SJSA1 (cell line): ENCODE measurements at places on chromosomes 3 and 15.
A peak's percentile ranks its signal among the peaks of the same experiment; 100 is the strongest.

GRCh38 chr15:31469786-31470525, 143.3 kb downstream of the KLF13 start:
- no peak for DNase-seq

DNA sequence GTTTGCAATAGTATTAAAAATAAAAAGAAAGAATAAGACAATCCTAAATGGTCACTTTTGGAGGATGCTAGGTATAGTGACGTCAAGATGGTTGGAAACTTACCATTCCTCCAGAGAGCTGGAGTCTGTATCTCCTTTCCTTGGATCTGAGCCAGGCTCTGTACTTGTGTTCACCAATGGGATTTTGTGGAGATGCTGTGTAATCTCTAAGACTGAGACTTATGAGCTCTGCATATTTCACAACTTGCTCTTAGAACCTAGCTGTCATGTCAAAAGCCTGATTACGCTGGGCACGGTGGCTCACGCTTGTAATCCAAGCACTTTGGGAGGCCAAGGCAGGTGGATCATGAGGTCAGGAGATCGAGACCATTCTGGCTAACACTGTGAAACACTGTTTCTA, 126.8 kb upstream of the CLSTN2 start:
- DNase-seq: no peak

- DNase-seq: no peak
Observed at GRCh38 chr15:82805994-82806406, at the start of gene FSD2. Gene FSD2, minus strand, starts transcription at chr15:82806069. Its CDS starts 18,679 bp downstream, at chr15:82787390.

DNA sequence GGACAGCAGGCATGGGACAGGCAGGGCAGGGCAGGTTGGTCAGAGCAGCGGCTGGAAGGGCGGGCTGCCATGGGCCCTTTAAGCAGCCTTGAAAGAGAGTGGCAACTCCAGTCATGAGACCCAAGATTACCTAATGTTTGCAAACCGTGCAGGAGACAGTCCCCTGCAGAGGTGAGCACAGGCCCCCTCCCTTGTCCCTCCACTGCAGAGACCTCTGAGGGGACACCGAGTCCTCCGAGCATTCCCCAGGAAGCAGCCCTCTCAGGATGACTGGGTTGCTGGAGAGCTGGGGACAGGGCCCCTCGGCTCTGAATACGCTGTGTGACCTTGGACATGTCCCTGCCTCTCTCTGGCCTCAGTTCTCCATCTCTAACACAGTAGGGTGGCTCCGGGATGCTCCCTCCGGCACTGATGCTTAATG, 81.4 kb downstream of the IQSEC1 start:
- DNase-seq: no peak

GRCh38 chr3:54968546-54969172, 40.8 kb upstream of the LRTM1 start:
- no peak for DNase-seq

DNA sequence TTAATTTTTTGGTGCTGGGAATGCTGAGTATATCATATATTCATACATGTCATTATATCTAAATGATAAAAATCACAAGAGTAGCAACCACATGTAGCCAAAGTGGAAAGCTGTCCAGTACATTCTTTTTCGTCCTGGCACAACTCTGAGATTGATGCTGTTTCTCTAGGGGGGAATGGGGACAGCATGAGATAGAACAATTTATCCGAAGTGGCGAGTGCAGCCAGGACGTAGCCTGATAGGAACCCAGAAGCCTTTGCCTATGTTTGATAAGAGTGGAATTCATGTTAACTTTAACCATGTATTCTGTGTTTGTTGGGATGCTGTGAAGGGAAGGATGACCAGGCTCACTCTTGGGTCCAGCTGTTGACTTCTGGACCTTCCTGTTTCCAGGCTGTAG, 20.9 kb downstream of the PTPRG start:
- no peak for DNase-seq

DNA sequence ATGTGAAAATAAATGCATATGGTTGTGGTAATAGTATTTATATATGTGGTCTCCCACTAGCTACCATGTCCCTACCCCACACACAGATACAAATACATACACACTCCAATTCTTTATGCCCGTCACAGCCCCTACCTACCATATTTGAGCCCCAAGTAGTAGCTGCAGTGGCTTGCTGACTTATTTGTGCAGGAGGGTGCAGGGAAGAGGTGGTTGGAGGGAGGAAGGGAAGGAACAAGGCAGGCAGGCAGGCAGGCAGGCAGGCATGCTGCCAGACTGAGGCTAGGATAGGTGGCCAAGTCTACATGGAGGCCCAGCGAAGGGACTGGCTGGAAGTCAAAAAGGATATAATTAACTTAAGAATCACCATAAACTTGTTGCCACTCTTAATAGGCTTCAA, 82.9 kb downstream of the SCN11A start:
- no peak for DNase-seq

- DNase-seq: no peak
Observed at GRCh38 chr3:19488939-19489338, 340.6 kb downstream of the KCNH8 start.

- no peak for DNase-seq
Observed at GRCh38 chr15:78085928-78086327, 6.4 kb upstream of the SH2D7 start.

DNA sequence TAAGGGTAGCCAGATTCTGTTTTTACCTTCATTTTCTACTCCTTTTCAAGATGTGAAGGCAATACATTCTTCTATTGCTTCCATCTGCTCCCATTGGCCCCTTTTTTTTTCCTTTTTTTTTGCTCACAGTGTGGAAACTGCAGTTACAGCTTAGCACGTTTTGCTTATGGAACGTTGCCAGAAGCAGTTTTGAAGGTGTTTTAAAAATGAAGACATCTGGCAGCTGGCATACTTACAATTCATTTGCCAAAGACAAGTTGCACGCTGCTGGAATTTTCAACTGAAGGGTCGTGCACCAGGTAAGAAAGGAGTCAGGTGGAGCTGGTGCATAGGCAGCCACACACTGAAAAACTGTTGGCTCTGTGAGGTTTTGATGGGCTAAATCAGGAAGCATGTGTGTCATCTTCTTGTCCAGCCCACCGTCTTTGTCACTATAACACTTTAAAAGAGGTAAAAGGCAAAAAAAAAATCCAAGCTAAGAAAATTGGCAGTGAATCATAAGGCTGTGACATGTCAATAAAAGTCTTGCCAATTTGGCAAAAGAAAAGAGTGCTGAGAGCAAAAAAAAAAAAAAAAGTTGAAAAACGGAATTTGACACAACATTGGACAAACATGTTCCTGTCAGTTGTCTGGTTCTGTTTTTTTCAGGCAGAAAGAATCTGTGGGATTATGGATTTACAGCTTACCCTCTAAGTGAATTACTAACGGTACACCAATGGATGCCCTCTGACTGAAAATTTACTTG, 225.4 kb upstream of the SOX2 start:
- no peak for DNase-seq

DNA sequence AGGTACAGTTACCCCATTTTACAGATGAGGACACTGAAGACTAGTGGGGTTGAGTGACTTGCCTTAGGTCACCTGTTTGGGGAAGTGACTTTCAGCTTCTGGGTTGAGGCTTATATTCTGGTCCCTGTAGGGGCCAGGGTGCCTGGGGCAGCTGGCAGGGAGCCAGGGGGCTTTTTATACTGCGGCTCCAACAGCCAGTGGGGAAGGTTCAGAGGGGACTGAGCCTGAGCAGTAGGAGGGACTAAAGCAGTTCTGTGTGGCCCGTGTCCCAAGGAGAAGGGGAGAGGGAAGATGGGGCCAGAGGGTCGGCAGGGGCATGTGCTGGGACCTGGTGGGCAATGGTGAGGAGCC, 37.7 kb downstream of the SLC6A6 start:
- no peak for DNase-seq

GRCh38 chr3:52983336-52983807, 62.5 kb downstream of the SFMBT1 start:
- no peak for DNase-seq

DNA sequence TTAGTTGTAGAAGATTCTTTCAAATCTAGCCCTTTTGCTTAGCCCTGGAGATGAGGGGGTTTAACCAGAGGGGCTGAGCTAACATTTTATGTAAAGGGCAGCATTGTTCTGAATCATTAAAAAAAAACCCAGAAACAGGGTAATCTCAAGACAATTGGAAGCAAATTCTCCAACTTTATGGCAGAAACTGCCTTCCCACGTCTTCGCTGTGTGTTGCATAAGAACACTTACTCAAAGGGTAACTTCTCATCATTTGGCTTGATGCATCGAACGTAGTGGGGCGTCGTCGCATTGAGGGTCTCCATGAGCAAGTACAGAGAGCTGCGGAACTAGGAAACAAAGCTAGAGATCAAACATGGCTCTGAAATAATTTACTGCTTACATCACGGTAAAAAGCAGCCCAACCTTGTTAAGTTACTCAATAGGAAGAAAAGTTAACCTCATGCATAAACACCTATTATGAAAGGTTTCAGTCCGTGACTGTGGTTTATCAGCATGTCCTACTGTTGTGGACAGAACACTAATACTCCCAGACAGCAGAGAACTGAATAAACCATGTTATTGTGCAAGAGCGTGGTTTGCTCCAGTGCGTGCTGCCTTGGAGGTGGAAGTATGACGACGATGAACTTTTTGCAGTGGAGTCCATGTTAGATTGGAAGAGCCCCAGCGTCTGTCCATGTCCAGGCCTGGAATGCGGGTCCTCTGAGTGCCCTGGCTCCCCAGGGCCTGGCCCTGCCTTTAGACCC, 48.7 kb downstream of the MYO5C start:
- DNase-seq: no peak

GRCh38 chr3:11323813-11324212, 51.6 kb downstream of the ATG7 start:
- DNase-seq: no peak

GRCh38 chr15:33314069-33314468, 3.3 kb downstream of the RYR3 start:
- no peak for DNase-seq

GRCh38 chr3:188360364-188360881, 206.5 kb downstream of the LPP start:
- DNase-seq: no peak

- no peak for DNase-seq
Observed at GRCh38 chr3:7978087-7978422, 523.6 kb upstream of the LMCD1 start.

- DNase-seq: no peak
Observed at GRCh38 chr3:97684490-97684889, 80.1 kb upstream of the ARL6 start.

DNA sequence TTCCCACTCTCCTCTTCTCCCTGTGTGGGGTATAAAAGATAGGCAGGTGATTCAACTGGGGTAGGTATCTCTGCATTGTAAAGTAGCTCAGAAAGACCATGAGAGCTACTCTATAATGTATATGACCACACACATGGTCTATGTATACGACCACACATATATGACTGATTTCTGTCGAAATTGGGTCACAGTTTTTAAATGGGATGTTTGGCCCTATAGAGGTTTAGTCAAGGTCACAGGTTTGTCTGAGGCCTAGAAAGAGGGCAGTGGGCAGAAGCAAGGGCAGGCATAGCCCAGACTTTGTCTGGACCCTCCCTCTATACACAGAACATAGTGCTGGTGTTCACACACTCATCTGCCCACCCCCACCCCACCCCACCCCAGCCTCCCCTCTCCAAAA, 4.4 kb downstream of the LAMP3 start:
- DNase-seq: no peak

DNA sequence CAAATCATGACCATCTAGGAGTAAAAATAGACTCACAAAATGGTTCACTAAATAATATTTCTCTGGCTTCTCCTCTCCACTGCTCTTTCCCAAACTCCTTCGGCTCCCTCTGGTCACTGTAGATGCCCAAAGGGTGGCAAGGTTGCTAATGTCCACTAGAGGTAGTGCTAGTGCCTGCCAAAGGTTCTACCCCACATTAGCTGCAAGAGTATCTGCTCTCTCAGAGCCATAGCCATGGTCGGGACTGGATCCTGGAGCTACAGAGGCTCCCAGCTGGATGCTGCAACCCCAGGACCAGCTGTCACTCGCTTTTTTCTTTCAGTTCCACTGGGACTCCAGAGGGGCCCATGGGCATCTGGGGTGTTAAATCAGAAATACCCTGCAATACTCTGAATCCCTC, 8.5 kb downstream of the HTR3D start:
- DNase-seq: peak; percentile 63

- peak; percentile 0 for DNase-seq
Observed at GRCh38 chr3:73719861-73720260, 95.1 kb upstream of the PDZRN3 start.

- no peak for DNase-seq
Observed at GRCh38 chr3:146449613-146450012, 19.7 kb downstream of the PLSCR2 start.

DNA sequence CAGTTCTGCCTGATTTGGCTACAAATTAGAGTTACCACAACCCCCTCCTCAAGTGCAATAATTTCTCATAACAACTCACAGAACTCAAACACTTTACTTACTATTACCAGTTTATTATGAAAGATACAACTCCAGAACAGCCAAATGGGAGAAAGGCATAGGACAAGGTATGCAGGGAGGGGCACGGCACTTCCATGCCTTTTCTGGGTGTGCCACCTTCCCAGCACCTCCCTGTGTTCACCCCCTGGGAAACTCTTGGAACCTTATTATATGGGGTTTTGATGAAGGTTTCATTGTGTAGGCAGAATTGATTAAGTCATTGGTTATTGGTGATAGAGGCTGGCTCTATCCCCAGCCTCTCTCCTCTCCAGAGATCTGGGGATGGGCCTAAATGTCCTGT, 66.6 kb upstream of the RAP2B start:
- DNase-seq: no peak

GRCh38 chr15:78004919-78005634, 72.4 kb downstream of the TBC1D2B start:
- DNase-seq: peak; percentile 14

DNA sequence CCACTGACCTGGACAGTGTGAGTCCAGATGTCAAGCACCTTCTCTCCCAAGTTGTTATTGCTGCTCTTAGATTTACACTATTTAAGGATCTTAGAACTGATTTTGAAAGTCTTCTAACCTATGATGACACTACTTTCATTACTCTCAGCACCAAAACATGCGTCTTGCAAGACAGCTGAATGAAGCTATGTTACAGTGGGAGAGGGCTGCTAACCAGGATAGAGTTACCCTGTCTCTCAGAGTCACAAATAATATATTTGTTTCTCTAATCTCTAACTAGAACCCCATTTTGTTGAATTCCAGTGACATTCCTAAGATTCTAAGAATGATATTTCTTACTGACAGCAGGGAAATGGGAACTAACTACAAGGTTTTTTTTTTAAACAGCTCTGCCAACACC, 455.5 kb downstream of the MAGI1 start:
- no peak for DNase-seq

DNA sequence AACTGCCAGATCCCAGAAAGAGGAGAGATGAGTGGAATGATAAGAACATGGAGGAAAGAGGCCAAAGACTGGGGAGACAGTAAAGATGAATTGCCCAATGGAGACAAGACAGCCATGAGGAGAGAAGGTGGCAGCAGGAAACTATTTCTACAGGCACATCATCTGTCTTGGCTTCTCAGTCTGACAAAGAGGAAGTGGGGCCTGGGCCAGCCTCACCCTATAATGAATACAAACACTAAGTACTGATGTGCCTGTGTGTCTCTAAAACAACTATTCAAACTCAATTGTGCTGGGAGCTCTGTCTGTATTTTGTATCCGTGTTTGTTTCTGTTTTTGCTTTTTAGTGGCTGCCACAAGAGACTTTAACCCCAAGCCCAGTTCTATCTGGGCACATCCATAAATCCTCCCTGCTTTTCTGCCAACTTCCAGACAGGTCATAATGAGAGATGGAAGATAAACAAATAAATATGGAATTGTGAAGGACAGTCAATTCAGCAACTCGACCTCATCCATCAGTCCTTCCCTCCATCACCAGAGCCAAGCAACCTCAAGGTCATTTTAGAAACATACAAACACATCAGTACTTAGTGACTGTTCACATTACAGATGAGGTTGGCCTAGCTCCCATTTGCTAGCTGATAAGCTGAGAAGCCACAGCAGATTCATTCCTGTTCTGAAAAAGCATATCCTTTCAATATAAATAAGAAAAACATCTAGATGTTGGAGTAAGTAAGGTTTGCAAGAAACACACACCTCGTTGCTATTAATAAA, 116.7 kb downstream of the CADPS start:
- no peak for DNase-seq
